ENCODE measurements at places on chromosomes 2 and 18.
A peak's percentile ranks its signal among the peaks of the same experiment; 100 is the strongest.

GRCh38 chr18:37540424-37541138 lies 25.0 kb downstream of the CELF4 start:
- no peak for DNase-seq

DNA sequence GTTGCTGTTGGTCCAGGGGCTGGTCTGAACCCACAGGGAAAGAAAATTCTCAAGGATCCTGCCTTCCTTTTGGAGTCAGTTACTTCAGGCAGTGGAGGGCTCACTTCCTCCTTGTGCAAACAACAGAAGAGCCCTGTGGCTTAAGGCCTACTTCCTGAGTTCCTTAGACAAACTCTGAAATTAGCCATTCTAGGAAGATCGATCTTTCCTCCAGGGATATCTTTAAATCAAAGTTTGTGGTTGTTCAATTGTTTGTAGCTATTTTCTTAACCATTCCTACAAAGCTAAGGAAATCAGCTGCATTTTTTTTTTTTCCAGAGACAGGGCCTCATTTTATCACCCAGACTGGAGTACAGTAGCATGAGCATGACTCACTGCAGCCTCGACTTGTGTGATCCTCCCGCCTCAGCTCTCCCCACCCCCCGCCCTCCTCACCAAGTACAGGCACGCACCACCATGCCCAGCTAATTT lies 156.0 kb downstream of the TANC1 start:
- peak; percentile 8 for DNase-seq

DNA sequence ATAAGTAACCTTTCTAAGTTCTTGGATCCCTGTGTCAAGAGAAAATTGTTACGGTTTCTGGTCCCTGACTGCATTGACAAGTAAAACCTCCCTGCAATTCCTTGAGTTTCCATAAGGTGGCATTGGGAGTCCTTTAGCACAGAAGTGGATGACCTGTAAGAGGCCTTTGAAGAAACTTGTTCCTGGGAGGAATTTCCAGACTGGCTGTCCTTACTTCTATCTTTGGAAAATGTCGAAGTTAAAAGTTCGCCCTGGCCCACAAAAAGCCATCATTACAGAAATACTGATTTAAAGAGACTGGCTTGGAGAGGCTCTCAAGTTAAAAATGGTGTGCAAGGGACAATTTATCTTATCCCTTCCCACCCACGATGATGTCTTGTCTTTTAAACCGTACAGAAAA lies 218.4 kb downstream of the CDH20 start:
- DNase-seq, result no peak

DNA sequence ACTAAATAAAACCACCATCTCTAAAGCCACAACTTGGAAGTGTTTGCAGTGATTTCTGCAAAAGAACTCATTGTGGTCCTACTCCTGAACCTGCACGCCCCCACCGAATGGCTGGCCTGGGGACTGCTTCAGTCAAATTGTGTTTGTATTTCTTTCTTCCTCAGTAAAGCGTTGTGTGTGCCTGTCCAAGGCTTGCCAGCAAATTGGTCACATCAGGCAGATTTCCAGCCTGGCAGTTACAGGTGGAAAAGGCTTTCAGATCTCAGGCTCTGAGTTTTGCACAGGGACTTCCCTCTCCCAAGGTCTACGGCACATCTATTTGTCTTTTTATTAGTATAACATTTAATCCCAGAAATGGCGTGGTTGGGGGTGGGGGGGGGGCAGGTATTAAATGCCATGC lies 54.0 kb upstream of the NOSTRIN start:
- no peak for DNase-seq

- DNase-seq, result no peak
These were observed at the start of gene UGT1A1 for GRCh38 chr2:233760043-233760442. Gene UGT1A1 (plus strand): TSS chr2:233760270. CDS start chr2:233760288, 18 bp downstream.

DNA sequence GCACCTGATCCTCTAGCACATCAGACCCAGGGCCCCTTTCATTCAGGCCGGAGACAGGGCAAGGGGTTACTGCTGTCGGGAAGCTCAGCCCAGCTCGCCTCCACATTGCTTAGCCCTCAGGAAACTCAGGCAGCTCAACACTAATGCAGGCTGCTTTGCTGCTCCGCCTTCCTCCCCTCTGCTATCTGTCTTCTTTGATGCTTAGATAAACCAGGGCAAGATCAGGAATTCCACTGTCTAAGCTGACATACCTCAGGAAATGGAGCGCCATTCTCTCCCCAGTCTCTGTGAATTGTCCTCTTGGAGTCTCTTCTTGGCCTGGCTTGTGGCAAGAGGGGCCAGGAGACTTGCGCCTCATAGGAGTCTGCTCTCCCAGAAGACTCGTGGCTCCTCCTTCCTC lies 25.5 kb upstream of the EXOC6B start:
- DNase-seq, result no peak

GRCh38 chr18:55838841-55839240 lies 250.8 kb upstream of the TCF4 start:
- no peak for DNase-seq

DNA sequence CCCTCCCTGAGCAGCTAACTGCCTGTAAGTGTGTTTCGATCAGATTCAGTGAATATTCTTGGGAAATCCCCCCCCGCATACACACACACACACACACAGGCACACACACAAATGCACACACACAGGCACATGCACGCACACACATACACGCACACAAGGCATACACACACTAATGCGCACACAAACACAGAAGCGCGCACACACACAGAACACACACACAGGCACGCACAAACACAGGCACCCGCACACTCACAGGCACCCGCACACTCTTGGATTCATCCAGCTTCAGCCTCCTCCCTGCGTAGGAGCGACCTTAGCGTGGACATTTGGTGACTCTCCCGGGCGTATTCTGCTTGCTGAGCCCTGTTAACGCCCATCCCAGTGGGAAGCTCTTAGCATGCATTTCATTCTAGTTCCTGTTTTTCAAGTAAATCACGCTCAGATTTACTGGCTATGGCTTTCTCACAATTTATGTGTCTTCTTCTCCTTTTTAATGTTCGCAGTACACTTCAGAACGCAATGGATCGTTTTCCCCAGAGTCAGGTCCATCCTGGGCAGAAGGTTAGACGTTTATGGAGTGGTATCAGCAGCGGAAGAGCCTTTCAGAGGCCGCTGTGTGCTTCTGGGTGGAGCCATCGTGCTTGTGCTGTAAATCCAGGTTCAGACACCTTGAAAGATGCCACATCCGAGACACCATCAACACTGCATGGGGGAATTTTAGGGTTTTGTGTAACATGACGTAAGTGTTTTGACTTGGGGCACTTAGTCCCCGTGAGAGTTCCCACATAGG lies 656.6 kb downstream of the GALR1 start:
- DNase-seq, result no peak

- no peak for DNase-seq
These were observed 6.9 kb upstream of the PTPN2 start for GRCh38 chr18:12890964-12891363.

DNA sequence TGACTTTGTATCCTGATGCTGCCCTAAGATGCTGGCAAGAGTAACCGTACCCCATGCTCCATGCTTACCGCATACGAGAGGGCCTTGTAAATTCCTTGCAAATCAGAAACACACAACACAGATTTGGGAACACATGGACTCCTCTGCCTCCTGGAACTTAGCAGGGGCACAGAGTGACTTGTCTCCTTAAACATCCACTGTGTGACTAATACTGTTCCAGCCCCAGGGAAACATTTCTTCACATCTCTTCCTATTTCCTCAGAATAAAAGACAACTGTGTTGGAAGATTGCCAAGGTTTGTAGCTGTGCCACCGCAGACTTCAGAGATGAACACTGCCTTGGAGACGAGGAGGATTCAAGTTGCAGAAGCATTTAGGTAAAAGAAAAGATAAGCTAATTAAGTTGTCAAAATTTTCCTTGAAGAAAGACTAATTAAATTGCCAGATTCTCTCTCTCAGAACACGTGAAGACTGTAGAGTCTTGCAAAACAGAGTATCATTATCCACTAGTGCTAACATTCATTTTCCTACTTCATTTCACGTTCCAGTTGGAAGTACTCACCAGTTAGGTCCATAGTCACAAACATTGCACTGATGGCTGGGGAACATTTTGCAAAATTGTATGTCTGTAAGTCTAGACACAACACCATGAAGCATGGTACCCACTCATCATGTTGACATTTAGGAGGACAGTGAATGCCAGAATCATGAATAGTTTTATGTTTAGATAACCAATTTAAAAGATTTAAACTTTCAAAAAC lies 188.8 kb downstream of the TSN start:
- DNase-seq, result no peak

DNA sequence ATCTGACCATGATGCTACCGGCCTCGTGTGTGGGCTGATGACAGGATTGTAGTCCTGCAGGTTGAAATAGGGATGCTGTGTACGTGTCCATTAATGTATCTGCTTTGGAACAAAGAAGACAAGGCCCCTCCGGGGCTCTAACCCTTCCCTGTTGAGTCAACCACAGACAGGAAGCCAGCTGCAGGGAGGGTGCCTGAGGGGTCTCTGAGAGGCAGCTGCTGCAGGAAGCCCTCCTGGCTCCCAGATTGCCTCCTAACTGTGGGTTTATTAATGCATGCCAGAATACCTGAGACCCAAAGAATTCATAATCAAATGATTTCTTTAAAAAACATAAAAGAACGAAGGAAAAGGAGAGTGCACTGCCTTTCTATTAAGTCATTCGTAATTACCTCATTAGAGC lies 140.4 kb downstream of the CELF4 start:
- DNase-seq, result no peak

DNA sequence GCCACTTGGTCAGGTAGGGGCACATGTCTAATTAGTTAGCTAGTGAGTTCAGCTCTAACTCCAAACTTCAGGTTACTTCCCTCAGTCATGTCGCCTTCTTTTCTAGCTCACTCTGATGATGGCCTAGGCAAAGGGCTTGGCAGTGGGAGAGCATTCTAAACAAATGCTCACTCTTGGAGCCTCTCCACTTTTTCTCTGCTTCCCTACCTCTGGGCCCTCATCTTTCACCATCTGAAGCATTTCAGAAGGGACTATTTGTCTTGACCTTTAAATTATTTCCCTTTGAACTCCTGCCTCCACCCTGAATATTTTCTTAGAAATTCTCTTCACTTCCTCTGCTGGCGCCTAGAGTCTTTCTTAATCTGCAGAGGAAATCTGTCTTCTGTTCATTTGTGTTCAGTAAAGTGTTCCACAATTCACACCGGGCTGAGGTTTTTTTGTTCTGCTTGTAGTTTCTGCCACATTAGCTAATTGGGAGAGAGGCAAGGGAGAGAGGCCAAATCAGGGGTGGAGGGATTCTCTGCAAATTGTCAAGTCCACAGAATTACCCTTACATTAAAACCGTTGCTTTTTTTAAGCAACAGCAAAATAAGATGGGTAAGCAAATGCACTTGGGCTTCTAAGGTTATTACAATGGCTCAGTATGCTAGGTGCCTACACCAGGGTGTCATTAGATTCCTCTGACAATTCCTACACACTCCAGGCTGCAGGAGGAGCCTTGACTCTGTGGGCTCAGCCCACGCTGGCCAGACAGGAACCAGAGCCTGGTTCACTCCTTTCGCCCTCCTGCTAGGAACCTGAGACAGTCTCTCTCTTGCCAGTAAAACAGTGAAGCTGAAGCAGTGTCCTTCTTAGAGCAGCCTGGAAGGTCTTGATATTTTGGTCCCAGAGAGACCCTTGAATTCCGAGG lies 5.5 kb downstream of the MSGN1 start:
- DNase-seq, result no peak

DNA sequence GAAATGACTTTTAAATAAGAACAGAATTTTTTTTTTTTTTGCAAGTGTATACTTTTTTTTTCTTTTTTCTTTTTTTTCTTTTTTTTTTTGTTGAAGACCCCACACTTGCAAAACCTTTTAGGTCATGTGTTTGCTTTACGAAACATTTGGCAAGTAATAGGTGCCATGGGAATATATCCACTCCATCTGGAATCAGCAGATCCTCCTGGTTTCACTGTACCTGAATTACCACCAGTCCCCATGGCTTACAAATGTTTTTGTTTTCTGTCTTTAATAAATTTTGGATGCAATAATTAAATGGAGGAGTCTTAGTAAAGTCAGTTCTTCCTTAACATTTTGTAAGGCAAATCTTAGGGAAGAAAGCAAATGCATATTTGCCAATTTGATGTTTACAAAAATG lies 559.7 kb upstream of the ZEB2 start:
- no peak for DNase-seq

DNA sequence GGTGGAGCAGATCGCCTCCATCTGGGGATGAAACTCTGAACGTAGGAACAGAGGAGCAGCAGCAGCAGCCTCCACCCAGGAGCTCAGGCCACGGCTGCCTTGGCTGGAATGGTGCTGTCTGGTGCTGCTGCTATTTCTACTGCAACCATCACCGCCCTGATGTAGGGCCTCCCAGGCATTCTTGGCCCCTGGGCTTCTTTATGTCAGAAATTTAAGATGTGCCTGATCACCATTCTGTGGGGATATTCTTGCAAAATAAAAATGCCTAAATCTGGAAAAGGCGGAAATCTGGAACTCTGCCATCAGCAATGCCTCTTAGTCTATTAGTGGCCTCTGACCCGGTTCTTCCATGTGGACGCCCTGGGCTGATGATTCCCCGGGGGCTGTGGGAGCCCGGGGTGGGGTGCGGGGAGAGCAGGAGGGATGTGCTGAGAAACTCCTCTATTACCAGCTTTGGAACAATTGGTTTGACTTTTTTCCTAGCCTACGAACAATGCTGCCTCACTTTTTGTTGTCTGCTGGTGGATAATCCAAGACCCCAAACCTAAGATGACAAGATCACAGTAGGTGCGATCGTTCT lies 47.2 kb downstream of the FAM124B start:
- DNase-seq, result no peak

- DNase-seq, result no peak
These were observed 258.3 kb upstream of the POU3F3 start for GRCh38 chr2:104595576-104595975.

DNA sequence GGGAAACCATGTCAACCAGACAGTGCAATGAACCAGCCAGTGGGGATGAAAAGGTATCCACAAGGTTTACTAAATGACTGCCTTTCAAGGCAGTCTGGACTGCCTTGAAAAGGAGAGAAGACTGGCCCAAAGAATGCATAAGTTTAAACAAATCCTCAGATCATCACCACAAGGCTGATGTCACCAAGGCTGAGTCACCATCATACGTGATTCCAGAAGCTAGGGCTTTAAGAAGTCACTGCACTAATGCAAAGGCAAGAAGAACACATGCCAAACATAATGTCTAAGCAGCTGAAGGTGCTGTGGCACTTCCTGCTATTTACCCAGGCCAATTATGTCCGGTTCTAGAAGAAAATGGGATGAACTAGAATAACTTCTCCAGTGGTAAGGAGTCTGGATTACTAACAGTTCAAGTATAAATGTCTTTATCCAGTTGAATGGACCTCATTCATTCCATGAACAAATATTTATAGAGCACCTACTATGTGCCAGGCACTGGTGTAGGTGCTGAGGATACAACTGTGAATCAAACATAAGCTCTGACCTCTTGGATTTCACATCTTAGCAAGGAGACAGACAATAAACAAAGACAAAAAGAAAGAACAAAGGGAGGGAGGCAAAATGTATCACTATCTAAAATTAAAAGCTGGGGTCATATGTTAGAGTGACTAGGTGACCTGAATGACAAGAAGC lies 37.6 kb upstream of the ONECUT2 start:
- DNase-seq, result no peak

- DNase-seq, result no peak
These were observed 3.1 kb upstream of the SP5 start for GRCh38 chr2:170711774-170712652.

- no peak for DNase-seq
These were observed 88.0 kb downstream of the MEMO1 start for GRCh38 chr2:31922542-31923408.

GRCh38 chr18:9321736-9322135 lies 12.8 kb upstream of the TWSG1 start:
- no peak for DNase-seq

GRCh38 chr2:199552141-199552540 lies 94.4 kb upstream of the SATB2 start:
- no peak for DNase-seq

- no peak for DNase-seq
These were observed 339.2 kb downstream of the ARHGAP15 start for GRCh38 chr2:143468341-143468888.
